ENCODE measurements at places on chromosomes 13 and 19.

DNA sequence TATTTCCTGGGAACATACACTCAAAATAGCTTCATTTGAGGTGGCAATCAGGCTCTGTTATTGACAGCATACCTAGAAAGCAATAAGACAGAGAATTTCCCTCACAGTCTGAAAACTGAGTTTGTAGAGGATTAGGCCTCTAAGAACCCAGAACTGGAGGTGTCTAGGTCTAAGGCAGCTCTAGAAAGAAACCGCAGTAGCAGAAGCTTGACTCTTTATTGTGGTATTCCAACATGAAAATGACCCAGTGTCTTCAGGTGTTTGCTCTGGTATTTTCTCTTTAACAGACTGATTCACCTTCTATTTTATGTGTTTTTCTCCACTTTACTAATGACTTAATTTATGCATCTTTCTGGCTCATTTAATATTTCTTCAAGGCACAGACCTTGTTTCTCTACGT lies 8.5 kb downstream of the COG6 start:
- DNase-seq: no peak

GRCh38 chr13:30802501-30802900 lies 67.2 kb downstream of the ALOX5AP start:
- no peak for DNase-seq

DNA sequence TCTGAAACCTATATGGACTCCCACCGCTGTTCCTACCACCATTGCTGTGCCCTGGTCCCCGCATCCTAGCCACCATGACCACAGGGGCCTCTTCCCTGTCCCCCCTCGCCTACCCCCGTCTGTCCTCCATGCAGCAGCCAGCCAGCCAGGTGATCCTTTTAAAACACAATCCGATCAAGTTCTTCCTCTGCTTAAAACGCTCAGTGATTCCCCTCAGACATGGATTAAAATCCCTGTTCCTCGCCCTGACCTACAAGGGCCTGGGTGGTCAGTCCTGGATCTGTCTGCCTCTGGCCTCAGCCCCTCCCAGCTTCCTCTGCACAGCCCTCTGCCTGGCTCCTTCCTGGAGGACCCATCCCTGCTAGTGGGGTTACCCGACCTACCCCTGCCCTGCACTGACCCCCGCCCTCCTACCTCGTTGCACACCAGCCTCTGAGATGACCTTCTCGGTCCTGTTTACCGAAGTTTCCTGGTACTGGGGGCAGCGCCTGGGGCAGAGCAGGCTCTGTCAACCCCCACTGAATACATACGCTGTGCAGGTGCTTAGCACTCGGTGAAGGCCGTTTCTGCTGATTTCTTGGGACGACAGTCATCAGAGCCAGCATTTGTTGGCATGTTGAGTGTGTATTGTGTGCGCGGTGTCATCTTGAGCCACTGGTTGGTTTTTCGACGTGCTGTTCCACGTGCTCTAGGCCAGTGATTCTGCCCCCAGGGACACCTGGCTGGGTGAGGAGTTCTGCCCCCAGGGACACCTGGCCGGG lies 14.7 kb upstream of the LENG8 start:
- no peak for DNase-seq

- DNase-seq: no peak
Measured at GRCh38 chr19:53868091-53868891, 608 bp downstream of the MYADM start.

- DNase-seq: no peak
Measured at GRCh38 chr13:99264051-99264450, 5.9 kb upstream of the GPR18 start.

DNA sequence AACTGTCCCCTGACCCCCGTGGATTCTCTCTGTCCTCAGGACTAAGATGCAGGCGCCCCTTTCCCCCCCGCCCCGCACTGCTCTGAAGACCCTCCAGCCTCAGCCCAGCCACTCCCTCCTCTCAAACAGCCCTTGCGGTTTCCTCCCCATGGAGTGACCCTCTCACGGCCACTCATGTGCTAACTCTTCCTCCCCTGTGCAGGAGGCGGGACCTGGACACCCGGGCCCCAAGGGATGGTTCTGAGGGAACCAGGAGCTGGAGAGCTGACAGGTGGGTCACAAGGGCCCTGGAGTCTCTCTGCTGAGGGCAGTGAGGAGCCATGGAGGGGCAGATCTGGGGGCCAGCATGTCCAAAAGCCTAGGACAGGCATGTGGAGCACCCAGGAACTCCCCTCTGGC lies 1.9 kb downstream of the ISOC2 start:
- no peak for DNase-seq
